ENCODE measurements at places on chromosomes 11 and 22. TPM values are rescaled to one million over a fixed set of nuclear protein-coding genes. Genes with fewer than 3 reads are reported as not detected.

Gene MPPED2
- total RNA-seq, result 50.2 TPM

Gene PRR33
- not detected for total RNA-seq

Gene OR6T1
- total RNA-seq, result not detected

DNA sequence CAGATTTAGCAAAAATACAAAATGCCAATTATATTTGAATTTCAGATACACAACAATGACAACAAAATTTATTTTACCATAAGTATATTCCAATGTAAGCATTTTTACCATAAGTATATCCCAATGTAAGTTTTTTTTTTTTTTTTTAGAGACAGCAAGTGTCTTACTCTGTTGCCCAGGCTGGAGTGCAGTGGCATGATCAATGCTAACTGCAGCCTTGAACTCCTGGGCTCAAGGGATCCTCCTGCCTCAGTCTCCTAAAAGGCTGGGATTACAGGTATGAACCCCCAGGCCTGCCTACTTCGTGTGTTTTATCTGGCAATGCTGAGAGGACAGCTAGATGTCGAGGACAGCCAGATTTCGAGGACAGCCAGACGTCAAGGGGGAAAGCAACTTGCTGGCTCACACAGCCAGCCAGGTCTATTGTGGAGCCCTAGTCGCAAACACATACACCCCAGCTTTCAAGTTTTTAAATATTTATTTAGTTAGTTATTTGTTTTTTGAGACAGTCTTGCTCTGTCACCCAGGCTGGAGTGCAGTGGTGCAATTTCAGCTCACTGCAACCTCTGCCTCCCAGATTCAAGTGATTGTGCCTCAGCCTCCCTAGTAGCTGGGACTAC lies 1.1 kb upstream of the SERPING1 start:
- DNase-seq, result no peak

GRCh38 chr11:34251589-34251980 lies 106.2 kb downstream of the ABTB2 start:
- no peak for DNase-seq

DNA sequence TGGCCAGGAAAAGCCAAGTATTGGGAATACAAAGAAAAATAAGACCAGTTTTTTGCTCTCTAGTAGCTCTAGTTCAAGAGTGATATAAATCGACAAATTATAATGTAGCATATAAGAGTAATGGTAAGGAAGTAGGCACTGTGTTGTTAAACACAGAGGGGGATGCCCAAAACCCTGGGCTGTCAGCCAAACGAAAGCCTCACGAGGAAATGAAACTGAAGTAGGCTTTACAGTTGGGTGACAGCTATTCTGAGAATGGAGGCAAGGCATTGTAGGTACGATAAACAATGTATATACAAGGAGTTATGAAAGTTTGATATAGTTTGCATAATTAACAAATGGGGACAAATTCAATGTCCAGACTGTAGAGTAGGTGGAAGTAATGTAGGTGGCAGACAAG lies 176.4 kb downstream of the FAM181B start:
- DNase-seq, result no peak

- DNase-seq, result no peak
Measured at GRCh38 chr11:119319700-119320239, 2.8 kb upstream of the MCAM start.

DNA sequence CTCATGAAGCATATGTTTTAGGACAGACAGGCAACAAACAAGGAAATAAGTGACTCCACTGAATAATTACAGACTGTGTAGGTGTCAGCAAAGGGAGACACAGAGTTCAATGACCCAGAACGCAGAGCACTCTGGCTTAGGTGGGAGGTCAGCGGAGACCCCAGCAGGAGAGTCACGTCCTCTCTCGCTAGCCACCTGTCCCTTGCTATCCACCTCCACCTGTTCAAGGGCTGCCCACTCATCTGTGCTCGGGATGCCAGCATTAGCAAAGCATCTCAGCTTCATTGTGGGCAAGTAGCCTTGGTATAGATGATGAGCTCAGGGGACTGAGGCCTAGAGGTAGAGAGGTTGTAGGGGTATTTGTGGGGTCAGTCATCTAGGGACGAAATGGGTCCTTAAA lies 21.8 kb upstream of the ATXN10 start:
- DNase-seq, result no peak

GRCh38 chr11:70525466-70525865 lies 127.1 kb downstream of the CTTN start:
- DNase-seq, result no peak
